ENCODE measurements at places on chromosomes 7 and 10.
A peak's percentile ranks its signal among the peaks of the same experiment; 100 is the strongest.

DNA sequence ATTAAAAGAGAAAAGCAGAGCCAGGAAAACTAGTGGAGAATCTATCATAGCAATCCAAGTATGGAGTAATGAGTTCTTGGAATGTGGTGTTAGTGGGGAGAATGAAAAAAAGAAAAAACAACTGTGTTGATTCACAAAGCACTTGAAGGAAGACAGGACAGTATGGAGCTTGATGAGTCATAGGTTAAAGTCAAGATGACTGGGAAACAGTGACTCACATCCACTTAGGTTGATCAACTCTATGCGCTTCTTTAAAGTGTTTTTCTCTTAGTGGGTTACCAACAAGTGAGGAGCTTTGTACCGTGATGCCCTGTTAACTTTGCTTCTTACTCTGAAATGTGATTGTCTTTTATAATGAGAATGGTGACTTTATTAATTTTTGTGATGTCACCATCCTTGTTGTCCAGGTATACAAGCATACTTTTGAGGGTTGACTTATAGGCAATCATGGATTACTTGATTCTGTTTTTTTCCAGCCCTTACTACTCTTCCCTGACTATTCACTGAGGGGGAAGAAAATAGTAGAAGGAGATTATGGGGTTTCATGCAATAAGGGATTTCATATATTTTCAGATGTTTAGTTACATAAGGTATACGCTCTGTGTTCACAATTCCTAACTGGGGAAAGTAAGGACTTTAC is 32.1 kb upstream of the MDFIC start:
- DNase-seq: no peak

- DNase-seq: no peak
These were observed 10.5 kb upstream of the SCART1 start for GRCh38 chr10:133442967-133443924.

DNA sequence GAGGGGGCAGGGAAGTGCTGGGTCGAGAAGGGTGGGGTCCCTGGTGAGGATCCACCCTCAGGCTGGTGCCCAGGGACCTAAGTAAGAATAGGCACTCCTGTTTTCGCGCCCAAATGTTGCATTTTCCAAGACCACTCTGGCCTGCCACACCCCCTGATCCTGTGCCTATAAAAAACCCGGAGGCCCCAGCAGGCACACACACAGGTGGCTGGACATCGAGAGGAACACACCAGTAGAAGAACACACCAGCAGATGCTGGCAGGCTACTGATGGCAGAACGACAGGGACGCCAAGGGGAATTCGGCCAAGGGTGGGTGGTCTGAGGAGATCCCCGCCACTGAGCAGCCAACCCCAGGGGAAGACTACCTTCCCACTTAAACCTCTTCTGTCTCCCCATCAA is 633.9 kb upstream of the POT1 start:
- DNase-seq: no peak

GRCh38 chr10:71333129-71333887 is 14.2 kb downstream of the SLC29A3 start:
- no peak for DNase-seq

DNA sequence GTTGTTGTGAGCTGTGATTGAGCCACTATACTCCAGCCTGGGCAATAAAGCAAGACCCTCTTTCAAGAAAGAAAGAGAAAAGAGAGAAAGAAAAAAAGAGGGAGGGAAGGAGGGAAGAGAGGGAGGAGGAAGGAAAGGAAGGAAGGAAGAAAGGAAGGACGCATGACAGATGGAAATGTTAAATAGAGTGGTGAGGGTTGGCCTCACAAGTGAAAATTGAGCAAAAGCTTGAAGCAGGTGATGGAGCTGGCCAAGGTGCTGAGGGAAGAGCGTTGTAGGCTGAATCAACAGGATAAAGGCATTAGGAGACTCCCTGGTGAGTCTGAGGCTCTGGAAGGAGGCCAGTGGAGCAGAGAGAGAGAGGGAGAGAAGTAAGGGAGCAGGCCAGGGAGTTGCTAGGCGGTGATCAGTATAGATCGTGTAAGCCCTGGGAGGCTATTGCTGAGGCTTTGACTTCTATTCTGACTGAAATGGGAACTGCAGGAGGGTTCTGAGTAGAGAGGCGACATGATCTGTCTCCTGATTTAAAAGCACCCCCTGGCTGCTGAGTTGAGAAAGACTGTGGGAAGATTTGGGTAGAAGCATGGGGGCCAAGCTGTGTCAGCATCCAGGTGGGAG is 26.5 kb upstream of the TMEM248 start:
- no peak for DNase-seq

DNA sequence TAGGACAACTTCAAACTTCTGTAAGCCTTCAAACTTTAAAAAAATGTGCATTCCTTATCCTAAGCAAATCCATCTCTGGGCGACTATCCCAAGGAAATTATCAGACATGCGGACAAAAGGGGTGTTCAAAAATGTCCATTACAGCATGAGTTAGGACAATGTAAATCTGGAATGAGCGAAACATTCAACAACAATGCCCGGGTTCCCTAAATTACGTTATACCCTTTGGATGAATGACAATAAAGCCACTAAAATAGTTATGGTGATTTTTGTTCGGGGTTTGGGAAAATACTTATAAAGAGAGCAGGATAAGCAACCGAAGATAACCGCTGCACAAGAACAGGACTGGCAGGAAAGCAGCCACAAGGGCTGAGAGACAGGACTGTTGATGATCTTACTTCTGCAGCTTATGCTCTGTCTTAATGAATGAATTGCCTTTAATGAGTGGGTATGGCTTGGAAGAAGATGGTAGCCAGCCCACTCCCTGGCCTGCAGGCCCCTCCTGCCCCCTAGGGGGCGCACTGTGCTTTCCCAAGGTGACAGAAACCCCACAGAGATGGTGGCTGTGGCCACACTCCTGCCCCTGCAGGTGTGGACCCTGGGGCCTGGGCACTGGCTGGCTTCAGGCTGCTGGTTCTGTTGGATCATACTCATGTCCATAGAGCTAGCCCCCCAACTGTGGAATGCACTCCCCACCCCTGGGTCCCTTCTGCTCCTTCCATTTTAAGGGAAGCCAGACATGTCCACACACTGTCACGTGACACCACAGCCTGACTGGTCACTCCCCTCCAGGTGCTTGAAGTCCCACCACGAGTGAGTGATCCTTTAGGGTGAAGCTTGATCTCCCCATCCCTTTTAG is 45.0 kb downstream of the ZCCHC24 start:
- peak; percentile 52 for DNase-seq

- no peak for DNase-seq
These were observed 2.3 kb upstream of the PFKFB3 start for GRCh38 chr10:6200440-6200733.

- no peak for DNase-seq
These were observed 111.8 kb upstream of the ANKRD1 start for GRCh38 chr10:91032611-91033206.

GRCh38 chr7:101066833-101067177 is 18.5 kb upstream of the TRIM56 start:
- no peak for DNase-seq

- no peak for DNase-seq
These were observed 30.0 kb downstream of the GLUD1 start for GRCh38 chr10:87064651-87065050.

GRCh38 chr10:20897146-20897825 is at the start of gene NEBL:
NEBL (minus strand) TSS chr10:20897311; CDS start chr10:20897205, 106 bp downstream.
- no peak for DNase-seq

DNA sequence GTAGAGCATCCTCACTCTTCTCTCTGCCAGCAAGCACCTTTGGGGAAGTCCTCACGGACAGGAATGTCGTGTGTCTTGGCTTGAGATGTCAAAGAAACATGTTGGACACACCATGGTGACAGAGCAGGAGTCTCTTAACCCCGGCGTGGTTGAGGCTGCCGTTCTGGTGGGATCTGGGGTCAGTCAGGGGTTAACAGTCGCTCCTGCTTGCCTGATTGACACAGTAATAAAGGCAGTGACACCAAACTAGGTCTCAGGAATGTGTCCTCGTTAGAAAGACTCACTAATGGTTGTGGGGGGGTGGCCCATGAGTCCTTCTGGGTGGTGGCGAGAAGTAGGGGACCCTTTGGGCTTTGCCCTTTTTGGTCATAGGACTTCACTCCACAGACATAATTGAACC is 69.0 kb downstream of the TCF7L2 start:
- DNase-seq: no peak

DNA sequence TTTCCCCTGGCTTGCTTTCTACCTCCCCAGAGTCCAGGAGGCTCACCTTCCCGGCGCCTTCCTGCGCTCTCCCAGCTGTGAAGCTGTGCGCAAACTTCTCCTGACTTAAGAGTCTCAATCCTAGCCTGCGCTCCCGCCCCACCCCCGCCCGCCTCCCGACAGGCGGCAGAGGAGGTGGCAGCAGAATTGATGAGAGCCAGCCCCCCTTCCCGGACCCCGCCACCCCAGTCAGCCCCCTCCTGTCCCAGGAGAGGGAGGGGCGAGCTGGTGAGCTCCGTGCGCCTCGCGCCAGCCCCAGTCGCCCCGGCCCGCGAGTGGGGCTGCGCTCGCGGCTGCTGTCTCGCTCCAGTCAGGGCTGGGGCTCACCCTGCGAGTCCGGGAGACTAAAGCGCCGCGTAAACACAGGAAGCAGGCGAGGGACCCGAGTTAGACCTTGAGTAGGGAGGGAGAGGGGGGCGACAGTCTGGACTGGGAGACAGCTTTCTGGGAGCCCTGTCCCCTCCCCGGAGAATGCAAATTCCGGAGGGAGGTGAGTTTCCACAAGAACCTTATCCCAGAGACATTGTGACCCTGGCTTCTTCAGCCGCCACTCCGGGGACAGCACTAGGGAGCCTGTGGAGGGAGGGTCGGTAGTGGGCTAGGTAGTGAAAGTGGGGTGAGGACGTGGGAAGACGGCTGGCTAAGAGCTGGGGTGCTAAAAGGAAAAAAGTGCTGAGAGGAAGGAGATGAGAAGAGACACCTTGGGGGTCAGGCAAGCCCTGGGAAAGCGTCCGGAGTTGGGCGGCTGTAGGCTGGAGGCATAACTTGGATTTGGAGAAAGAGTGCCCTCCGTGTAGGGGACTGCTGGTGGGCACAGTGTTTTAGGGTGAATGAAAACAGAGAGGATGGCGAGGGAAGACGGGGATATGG is at the start of gene CALCR:
Gene CALCR, minus strand, starts transcription at position 79 of the 909 bp plus-strand sequence. CDS start 87,743 bp downstream, outside the sequence.
- DNase-seq: no peak

DNA sequence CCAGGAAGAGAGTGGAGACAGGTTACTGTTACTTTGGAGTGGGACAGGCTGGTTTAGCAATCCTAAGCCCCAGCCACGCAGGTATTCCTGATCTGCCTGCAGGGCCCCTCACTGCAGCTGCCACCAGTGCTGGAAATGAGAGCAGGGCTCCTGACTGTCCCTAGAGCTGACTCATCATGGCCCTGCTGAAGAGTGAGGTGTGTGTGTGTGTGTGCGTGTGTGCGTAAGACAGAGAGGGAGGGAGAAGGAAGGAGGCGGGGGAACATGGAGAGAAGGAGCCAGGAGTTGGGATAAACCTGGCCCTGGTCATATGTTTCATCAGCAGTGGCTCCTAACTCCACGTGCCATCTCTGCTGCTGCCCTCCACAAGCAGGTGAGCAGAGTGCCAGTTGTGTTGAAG is 3.6 kb downstream of the FOXI2 start:
- DNase-seq: no peak

DNA sequence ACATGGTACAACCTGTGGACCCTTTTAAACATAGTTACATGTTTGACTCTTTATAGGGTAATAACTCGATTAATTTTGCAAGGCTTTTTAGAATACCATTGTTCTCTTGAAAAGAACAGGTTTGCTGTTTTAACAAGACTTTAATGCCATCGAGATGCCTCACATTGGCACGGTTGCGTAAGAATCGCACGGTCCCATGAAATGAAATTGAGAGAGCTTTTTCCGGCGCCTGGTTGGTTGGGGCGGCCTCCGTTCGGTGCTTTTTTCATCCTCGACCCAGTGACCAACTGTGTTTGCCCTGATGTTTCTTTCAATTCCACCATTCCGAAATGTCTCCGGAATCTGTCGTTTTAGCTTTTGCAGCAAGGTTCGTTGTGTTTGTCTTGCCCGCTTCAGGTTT is 142.4 kb downstream of the CUX1 start:
- DNase-seq: no peak

GRCh38 chr10:110101464-110102144 is 93.8 kb downstream of the ADD3 start:
- no peak for DNase-seq
